ENCODE measurements at places on chromosomes 6 and 20. TPM values are rescaled to one million over a fixed set of nuclear protein-coding genes. Genes with fewer than 3 reads are reported as not detected.

ME1 gene
- total RNA-seq: 39.1 TPM

ETV7 gene
- 11.4 TPM for total RNA-seq

- DNase-seq: no peak
These were observed 61.7 kb upstream of the MAP3K4 start for GRCh38 chr6:160929831-160930230.

DNA sequence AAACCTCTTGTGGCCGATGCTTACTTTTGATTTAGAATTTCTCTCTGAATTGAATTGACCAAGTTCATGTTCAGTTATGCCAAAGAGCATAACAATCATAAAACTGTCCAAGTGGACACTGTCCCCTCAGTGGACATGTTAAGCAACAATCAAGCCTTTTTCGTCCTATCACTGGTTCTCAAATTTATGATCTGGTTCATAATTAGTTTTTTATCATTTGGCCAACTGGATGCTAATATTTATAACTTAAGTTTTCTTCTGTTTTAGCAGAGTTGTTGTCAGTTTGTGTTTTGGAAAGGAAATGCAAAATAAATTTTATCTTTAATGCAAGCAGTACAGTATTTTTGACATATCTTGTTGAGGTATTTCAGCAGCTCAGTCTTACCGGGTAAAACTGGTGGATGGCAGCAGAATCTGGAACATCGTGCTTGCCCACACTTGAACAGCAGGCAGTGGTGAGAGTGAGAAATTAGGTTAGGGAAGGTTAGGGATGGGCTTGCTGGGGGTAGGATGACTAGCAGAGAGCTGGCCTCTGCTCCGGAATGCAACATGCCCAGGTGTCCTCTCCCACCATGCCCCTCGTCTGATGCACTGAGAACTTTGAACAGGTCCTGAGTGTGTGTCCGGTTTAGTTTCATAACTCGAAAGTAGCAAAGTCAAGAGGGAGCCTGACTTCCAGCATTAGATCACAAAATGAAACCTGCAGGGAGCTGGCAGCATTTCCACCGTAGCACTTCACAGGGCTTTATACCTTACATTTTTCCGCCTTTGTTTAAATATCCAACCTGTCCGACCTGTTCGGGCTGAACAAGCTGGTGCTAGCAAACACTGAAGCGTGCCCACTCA lies 93.1 kb downstream of the RREB1 start:
- DNase-seq: no peak

DNA sequence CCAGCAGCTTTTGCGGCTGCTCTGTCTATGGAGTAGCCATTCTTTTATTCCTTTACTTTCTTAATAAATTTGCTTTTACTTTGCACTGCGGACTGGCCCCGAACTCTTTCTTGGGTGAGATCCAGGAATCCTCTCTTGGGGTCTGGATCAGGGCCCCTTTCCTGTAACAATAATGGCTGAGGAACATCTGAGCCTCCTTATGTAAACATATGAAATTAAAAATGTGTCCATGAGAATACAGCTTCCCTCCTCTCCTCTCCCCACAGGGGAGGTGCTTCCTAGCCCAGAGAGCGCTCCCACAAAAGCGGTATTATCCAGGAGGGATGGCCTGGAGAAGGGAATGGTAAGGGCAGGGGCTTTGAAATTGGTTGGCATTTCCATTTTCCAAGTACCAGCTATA lies 81.1 kb downstream of the PSMG4 start:
- DNase-seq: no peak

GRCh38 chr20:32511358-32512046 lies 73.6 kb downstream of the NOL4L start:
- no peak for DNase-seq

- DNase-seq: no peak
These were observed 67.5 kb downstream of the INSM1 start for GRCh38 chr20:20435453-20435852.

DNA sequence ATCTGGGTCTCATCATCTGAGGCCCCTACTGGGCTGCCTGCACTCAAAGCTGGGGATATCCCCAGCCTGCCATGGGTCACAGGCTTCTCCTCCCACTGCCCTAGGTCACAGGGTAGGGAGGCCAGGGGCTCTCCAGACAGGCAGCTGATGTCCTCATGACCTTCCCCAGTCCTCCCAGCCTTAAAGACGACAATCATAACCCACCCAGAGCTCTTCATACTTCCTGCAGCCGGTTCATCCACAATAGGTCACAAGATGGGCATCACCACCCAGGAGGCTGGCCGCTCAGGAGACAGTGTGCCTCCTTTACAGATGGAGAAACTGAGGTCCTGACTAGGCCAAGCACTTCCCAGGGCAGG lies 15.2 kb downstream of the TFEB start:
- DNase-seq: no peak

- no peak for DNase-seq
These were observed 81.8 kb upstream of the SPACA1 start for GRCh38 chr6:87965806-87966205.

DNA sequence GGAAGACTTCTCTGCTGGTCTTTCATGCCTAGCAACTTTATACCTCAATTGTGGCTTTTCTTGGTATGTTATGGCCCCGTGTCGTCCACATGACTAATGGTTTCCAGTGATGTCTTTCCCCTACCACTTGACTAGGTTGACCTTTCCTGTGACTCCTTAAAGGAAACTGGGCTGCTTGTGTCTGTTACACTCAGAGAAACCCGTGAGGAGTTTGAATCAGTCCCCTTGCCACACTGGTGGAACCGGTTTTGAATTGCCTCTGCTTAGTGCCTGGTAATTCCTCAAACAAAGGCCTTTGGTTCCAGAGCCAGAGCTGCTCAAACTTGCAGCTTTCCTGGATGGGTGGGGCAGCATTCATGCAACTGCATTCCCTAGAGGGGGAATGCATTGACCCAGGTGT lies 21.9 kb downstream of the ECT2L start:
- peak; percentile 80 for DNase-seq

GRCh38 chr20:3306068-3306467 lies 67.1 kb upstream of the SLC4A11 start:
- DNase-seq: no peak

- no peak for DNase-seq
These were observed 43.0 kb upstream of the PBOV1 start for GRCh38 chr6:138261116-138261780.

- DNase-seq: peak; percentile 69
These were observed 28.6 kb downstream of the C6orf89 start for GRCh38 chr6:36914227-36914794.
